ENCODE measurements at places on chromosomes 4 and X.

DNA sequence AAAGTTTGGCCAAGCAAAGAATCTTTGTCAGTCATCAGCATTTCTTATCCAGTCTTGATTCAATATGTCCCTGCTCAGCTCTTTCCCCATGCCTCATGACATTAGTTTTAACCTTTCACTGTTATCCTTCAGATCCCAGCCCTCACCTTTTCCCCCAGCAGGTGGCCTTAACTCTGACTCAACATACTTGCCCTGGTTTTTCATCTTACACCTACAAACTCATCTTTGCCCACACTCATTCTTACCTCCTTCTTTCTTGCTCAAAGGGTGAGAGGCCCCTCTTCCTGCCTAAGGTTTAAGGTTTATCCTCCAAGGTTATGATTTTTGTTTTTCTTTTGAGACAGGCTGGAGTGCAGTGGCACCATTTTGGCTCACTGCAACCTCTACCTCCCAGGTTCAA is 10.6 kb upstream of the ANXA5 start:
- DNase-seq = no peak

- no peak for DNase-seq
Observed at GRCh38 chr4:160604541-160604940, 1501.7 kb downstream of the RAPGEF2 start.

DNA sequence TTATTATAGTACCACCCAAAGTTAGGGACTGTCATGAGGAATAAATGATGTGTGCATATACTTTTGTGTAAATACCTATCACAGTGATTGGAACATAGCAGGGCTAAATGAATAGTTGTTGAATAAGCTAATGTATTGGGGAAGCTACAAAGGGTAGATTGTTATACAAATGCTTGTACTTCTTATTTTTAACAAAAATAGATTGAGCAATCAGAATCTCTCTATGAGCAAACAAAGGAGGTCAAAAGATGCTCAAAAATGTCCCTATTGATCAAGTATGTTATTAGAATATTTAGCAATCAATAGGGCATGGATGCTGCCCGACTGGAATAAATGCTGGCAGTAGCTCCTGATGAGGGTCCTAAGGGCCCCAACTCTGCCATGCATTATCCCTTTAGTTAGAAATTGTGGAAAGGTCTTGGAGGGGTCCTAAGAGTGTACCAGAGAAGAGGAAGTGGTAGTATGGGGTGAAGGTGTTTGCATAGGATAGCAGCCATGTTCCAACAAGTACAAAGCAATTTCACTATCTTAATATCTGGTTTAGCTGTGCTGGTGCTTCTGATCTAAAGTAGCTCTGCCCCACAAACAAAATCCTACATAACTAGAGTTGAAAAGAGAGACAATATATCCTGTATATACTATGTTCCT is 33.1 kb upstream of the TAPT1 start:
- no peak for DNase-seq

GRCh38 chrX:138008281-138008680 is 442.4 kb downstream of the ZIC3 start:
- no peak for DNase-seq

GRCh38 chrX:133543654-133544053 is 128.4 kb upstream of the GPC4 start:
- DNase-seq = no peak

DNA sequence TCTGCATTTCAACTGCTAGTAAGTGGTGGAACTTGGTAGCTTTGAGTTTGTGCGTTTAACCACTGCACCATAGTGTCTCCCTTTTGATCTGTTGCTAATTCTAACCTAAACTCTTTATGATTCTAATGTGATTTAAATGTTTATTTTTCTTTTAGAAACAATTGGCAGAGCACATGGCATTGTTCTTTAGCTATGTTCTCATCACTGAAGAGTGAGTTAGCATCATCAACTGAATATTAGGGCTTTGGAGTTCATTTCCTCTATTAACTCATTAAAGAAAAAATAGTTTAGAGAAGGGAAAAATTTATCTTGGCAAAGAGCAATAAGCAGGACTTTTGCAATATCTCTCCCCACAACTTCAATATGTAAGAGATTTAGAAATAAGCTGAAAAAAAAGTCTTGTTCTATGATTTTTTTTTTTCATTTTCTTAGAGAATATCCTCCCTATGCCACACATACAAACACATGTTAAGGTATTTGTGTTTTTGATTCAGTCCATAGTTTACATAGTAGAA is 25.7 kb downstream of the CPEB2 start:
- DNase-seq = no peak

DNA sequence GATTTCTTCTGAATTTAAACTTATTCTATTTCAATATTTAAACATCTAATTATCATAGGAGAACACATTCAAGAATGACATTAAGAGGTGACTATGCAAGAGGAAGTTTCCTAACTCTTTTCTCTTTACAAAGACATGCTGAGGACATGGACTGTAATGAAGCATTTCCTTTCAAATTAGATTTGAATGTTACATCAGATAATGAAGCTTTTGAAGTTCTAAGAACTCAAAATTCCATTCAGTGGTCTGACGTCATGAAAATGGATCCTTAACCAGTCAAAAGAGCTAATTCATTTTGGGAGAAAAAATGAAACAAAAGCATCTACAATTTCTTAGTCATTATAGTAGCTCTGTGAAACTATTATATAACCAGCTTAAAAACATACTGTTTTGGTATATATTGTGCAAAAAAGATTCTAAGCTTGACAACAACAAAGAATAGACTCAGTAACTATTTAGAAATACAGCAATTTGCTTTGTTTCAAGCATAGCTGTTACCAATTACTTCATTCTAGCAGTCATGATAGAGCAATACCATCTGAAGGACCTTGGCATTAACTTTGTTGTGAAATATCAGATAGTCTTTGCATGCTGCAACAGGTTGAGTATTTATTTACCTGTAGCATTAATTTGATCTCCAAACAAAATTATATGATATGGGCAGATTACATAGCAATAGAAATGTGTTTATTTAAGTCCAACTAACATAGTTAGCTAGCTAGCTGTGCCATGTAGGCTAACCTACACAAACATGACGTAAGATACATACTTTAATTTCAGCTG is 13.7 kb upstream of the DTHD1 start:
- no peak for DNase-seq

DNA sequence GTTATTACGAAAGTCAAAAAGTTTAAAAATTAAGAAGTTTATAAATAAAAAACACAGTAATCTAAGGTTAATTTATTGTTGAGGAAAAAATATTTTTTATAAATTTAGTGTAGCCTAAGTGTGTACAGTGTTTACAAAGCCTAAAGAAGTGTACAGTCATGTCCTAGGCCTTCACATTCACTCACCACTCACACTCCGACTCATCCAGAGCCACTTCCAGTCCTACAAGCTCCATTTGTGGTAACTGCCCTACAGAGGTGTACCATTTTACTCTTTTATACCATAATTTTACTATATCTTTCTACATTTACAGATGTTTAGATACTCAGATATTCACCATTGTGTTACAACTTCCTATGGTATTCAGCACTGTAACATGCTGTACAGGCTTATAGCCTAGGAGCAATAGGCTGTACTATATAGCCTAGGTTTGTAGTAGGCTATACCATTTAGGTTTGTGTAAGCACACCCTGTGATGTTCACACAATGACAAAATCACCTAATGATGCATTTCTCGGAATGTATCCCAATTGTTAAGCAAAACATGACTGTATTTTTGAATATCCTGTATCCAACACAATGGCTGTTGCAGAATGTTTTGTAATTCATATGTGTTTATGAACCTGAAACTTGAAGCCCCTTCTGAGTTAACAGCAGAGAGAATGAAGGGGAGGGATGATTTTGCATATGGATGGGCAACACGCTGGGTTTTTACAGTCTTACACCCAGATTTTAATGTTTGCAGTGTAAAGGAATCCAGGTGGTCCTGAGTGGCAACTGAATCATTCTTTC is 3.1 kb downstream of the PPBP start:
- no peak for DNase-seq
